Fibroblast of villous mesenchyme (primary cell): ENCODE measurements at places on chromosomes 1 and 21. TPM values are rescaled to one million over a fixed set of nuclear protein-coding genes. Genes with fewer than 3 reads are reported as not detected.

DNA sequence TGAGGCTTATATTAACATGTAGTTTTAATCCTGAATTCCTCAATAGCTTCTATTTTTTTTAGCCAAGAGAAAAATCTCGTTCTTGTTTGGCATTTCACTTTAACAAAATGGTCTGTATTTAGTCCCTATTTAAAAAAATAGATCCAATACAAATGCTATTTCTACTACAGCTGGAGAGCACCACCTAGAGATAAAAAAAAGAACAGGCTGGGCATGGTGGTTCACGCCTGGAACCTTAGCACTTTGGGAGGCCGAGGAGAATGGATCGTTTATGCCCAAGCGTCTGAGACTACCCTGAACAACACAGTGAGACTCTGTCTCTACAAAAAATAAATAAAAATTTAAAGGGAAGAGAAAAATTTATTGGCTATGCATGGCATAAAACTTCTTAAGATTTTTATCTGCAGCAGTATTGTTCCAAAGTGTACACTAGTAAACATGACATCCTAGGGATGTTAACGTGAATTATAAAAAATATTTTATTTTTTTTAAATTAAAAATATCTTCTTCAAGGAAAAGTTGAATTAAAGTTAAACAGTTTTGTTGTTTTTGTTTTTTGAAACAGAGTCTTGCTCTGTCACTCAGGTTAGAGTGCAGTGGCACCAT is 4.4 kb downstream of the ST7L start:
- DNase-seq = peak; percentile 73

DNA sequence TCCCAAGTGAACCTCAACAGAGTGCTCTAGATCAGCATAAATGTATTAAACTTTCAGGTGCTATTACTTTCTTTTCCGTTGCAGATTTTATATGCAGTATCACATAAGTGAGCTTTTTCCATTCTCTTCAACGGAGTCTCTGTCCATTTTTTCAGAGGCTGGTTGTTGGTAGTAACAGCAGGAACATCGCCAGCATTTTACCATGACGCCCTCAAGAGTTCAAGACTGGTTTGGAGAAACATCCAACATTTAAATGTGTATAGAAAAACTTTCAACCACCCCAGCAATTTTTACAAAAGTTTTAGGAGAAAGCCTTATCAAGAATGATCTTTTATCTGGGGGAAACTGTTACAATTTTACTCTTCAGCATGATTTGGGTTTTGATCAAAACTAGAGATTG is 117.0 kb downstream of the TGFB2 start:
- no peak for DNase-seq

GRCh38 chr21:38773099-38774061 is 32.3 kb upstream of the ETS2 start:
- peak; percentile 96 for DNase-seq

DNA sequence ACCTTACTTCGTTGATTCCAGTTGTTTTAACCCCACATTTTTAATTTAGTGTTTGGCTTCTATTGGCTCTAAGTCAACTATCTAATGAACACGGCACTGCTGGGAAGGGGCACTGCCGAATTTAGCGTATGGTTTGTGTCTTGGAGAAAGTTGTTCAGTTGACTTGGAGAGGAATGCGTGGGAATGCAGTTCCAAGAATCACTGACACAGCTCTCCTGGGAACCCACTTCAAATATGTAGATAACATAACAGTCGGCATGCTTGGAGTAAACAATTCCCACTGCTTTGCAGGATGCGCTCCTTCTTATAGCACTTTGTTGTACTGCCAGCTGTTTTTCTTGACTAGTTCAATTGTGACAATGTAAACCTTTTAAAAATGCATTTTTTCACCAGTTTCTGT is 104.3 kb downstream of the RYR2 start:
- DNase-seq = peak; percentile 49

GRCh38 chr1:34656731-34657130 is 98.1 kb upstream of the GJB5 start:
- DNase-seq = no peak

GRCh38 chr1:100277866-100278265 is 11.8 kb downstream of the RTCA start:
- no peak for DNase-seq

DNA sequence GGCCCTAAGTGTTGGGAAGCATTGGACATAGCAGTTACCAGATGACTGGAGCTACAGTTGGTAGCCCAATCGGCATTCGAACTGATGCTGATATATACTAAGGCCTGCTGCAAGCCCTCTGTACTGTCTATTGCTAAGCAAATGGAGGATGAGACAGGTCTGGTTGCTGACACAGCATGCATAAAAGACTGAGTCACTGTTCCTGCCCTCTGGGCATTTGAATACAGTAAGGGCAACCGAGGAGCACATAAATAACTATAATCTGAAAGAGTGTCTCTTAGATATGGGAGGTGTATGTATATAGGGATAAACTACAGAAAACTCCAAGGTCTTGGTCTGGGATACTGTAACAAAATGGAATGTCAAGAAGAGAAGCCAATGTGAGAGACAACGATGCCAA is 16.8 kb upstream of the MARK1 start:
- no peak for DNase-seq

GRCh38 chr1:172537366-172537765 is 4.4 kb downstream of the SUCO start:
- DNase-seq = no peak

DNA sequence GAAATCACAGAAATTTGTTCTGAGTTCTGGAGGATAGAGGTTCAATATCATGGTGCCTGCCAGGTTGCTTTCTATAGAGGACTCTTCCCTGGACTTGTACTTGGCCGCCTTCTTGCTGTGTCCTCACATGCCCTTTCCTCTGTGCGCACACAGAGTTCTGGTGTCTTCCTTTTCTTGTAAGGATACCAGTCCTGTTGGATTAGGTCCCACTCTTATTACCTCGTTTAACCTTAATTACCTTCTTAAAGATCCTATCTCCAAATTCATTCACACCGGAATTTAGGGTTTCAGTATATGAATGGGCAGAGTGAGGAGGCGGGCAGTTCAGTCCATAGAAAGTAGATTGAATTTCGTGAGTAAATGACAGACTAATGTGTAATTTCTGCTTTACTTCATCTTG is 413.9 kb downstream of the NCAM2 start:
- DNase-seq = no peak

- no peak for DNase-seq
Measured at GRCh38 chr1:44244986-44245385, 31.7 kb downstream of the DMAP1 start.

DNA sequence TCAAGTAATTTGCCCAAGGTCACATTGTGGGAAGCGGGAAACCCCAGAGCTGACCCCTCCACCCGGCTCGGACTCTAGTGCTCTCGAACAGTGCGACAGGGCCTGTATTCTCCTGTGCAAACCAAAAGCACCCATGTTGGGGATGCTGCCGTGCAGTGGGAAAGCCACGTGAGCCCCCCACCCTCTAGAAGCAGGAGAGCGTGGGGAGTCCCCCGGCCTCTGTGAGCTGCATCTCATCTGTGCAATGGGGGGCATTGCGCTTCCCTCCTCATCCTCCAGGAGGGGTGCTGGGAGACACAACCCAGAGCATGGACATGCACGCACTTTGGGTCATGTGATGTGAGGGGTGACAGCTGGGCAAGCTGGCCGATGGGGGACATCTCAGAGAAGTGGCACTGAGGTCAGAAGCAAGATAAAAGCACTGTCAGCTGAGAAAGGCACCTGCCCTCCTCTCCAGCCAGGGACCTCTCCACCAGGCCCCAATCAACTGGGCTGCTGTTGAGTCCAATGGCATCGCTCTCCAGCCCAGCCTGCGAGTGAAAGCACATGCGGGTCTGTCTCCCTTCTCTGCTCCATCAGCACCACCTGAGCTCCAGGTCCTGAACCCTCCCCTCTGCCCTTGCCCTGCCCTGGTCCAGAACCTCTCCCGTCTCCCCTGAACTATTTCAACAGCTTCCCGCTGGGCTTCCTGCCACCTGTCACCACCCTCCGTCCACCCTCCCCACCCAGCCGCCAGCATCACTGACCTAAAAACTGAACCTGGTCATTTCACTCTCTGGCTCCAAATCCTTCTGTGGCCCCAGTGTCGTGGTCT is 76.4 kb upstream of the IFFO2 start:
- no peak for DNase-seq

GRCh38 chr1:12585536-12585935 is 32.5 kb downstream of the DHRS3 start:
- DNase-seq = no peak

DNA sequence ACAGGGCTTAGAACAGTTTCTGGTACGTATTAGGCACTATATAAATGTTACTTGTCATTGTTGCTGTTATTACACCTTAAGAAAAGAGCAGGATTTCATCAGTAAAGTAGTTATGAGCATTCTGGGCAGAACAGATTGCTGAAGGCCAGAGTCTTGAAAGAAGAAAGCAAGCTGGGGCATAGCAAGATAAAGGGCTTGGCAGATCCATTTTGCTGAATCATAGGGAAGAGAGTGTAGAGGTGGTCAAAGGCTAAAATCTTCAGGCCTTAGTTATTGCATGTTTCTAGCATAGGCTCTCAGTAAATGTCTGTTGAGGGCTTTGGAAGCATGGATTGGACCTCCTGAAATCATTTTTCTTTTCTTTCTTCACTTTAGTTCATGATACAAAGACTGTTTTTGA is 67.5 kb downstream of the PLA2G4A start:
- peak; percentile 26 for DNase-seq

DNA sequence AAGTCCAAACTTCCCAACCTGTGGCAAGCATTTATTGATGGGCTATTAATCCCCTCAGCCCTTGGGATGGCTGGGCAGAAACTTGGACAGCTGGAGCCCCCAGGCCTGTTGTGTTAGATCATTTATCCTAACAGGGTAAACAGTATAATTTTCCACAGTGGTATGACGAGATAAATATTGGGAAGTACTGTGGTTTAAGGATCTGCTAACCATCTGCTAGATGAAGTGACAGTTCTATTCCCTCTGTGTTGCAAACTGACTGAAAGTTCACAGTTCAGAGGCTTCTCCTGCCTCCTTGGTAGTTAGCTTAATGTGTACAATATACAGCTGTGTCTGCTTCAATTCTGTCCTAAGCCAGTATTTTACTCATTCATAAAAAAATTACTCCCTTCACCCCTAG is 127.5 kb upstream of the CHODL start:
- DNase-seq = no peak

DNA sequence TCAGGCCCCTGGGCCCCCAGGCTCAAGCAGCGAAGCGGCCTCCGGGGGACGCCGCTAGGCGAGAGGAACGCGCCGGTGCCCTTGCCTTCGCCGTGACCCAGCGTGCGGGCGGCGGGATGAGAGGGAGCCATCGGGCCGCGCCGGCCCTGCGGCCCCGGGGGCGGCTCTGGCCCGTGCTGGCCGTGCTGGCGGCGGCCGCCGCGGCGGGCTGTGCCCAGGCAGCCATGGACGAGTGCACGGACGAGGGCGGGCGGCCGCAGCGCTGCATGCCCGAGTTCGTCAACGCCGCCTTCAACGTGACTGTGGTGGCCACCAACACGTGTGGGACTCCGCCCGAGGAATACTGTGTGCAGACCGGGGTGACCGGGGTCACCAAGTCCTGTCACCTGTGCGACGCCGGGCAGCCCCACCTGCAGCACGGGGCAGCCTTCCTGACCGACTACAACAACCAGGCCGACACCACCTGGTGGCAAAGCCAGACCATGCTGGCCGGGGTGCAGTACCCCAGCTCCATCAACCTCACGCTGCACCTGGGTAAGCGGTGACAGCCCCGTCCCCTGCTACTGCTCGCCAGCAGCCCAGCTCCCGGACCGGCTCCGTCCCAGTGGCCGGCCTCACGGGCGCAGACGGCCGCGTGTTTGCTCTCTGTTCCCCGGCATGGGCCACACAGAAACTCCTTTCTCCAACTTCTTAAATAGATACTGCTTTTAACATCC is 539 bp downstream of the LAMC1 start:
- DNase-seq = no peak

- DNase-seq = no peak
Measured at GRCh38 chr1:39777306-39777705, 6.2 kb upstream of the OXCT2 start.

DNA sequence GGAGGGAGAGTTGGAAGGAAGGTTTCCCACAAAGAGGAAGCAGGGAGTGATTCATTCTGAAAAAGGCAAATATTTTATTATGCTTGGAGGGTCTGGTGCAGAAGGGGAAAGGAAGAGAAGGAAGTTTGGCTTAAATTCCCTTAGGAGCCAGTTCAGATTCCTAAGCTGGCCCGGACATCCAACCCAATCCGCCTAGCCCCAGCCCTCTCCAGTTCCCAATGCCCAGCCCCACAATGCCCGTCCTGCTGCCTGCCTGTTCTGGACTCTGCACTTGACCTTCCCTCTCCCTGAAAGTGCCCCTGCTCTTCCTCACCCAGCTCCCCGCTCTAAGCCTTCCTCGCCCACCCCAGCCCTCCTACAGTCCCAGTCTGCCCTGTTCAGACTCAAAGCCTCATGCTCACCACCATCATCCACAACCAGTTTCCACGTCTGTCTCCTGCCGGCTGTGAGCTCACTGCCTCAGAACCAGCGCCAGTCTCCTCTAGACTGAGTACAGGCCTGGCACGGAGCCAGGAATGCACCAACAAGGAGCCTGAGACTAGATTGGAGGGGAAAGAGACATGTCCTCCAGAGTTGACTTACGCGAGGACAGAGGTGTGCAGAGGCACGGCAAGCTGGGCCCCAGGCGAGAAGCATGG is 18.9 kb downstream of the CAPN2 start:
- peak; percentile 71 for DNase-seq

DNA sequence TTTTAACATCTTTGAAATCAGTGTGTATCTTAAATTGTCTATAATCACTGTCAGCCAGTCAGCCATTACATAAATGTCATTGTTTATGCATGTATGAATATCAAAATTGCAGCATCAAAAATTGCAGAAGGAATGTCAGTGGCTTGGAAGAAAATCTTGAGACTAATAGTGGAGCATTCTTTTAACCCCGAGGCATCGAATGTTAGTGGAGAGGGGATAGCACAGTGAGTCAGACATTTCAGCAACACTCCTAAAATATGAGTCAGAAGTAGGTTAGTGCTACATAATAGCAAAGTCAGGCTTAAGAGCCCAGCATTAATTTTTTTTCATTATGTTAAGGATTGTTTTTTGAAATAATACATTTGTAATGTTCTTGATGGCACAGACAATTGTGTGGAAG is 45.5 kb downstream of the SNRPE start:
- peak; percentile 87 for DNase-seq

DNA sequence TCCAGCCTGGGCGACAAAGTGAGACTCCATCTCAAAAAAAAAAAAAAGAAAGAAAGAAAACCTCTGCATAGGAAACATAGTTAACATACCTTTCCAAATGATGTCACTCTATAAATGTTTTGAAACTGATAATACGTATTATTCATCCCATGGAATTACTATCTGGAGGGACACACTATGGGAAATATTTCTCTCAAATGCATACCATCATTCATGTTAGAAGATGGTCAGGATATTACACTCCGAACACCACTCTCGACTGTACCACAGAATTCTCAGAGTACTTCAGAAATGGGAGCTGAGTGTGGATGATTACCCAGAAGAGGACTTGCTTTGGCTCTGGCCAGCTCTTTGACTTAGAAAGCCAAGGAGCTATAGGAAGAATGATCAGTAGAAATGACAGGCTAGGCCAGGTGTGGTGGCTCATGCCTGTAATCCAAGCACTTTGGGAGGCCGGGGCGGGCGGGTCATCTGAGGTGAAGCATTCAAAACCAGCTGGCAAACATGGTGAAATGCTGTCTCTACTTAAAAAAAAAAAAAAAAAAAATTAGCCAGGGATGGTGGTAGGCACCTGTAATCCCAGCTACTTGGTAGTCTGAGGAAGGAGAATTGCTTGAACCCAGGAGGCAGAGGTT is 5.2 kb upstream of the LIN28A start:
- no peak for DNase-seq

Gene CFHR5
- not detected in 2 replicates for total RNA-seq

Gene CCDC185
- not detected in 2 replicates for total RNA-seq

Gene SDF4
- total RNA-seq = 88.9 and 99.9 TPM in 2 replicates

Gene BNIPL
- under 0.01 TPM in 2 replicates for total RNA-seq

Gene RHEX
- not detected in 2 replicates for total RNA-seq

Gene TEDDM1
- total RNA-seq = not detected in 2 replicates

Gene SYNJ1
- 7.1 and 7.3 TPM in 2 replicates for total RNA-seq

Gene MEX3A
- 1.7 and 1.9 TPM in 2 replicates for total RNA-seq
